ENCODE measurements at places on chromosomes 7 and 10. TPM values are rescaled to one million over a fixed set of nuclear protein-coding genes. Genes with fewer than 3 reads are reported as not detected.

Gene CD36
- 1,000 TPM for total RNA-seq

Gene ACSM6
- total RNA-seq, result not detected

Gene TDRD1
- 0.13 TPM for total RNA-seq

Gene SLC18A2
- total RNA-seq, result under 0.01 TPM

Gene NFE2L3
- total RNA-seq, result 3.0 TPM

Gene SLC25A13
- 10.3 TPM for total RNA-seq

Gene TEX36
- total RNA-seq, result not detected

All from smooth muscle cell of the pulmonary artery (primary cell).